Activated naive CD4-positive, alpha-beta T cell treated with Interleukin-2 at 50 U/mL for 16 hours (primary cell): ENCODE measurements at places on chromosomes 16 and 17.

DNA sequence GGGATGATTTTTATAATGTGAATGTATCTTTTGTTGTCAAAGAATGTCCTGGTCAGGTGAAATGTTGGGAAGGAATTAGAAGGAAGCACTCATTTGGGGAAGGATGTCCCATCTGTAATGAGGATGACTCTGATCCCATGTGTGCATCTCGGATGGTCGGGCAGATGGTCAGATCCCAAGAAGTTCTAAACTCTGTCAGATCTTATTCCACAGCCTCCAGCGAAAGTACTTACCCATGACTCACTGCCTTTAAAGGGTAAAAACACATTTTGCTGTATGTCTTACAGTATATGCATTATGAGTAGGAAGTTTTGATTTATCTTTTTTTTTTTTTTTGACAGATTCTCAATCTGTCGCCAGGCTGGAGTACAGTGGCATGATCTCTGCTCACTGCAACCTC is 548 bp upstream of the KRTAP4-11 start:
- DNase-seq = no peak

GRCh38 chr16:23914946-23915530 is 79.3 kb downstream of the PRKCB start:
- DNase-seq = no peak

DNA sequence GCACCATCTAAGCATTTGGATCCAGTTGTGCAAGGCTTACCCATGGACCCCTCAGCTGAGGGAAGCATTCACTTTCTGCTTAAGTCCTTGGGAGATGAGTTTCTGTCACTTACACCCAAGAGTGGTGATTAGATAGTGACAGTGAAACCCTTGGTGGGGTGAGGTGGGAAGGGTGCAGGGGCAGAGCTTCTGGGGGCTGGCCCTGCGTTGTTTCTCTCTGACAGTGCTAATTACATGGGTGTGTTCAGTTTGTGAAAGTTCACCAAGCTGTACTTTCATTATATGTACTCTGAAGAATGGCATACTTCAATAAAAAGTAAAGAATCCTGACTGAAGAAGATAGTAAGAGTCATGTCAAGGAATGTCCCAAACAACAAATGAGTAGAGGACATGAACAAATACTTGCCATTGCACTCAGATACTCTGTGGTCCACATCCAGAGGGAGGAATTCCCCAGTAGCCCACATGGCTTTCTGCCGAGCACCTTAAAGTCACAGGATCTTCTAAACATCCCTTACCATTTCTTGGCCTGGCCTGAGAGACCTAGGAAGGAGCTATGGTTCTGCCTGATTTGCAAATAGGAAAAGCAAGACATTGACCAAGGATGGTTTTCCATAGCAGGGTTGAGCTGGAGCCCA is 8.4 kb downstream of the CHST6 start:
- DNase-seq = no peak

- DNase-seq = no peak
Measured at GRCh38 chr16:80932708-80933095, 74.0 kb downstream of the CMC2 start.

DNA sequence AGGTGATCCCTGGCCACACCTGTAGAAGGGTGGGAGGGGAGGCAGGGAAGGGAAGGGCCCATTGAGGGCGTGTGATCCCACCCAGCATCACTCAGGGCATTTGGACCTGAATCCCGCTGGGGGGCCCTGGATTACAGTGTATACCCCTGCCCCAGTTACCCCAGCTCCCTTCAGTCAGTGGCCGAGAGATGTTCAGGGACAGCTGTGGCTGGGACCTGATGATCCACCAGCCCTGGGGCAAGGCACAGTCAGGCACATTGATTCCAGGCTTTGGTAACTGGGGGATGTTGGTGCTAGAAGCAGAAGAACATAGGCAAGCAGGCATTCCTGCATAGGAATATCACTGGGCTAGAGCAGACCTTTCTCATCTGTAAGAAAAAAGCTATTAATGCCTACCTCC is 170.3 kb downstream of the FOXL1 start:
- no peak for DNase-seq

DNA sequence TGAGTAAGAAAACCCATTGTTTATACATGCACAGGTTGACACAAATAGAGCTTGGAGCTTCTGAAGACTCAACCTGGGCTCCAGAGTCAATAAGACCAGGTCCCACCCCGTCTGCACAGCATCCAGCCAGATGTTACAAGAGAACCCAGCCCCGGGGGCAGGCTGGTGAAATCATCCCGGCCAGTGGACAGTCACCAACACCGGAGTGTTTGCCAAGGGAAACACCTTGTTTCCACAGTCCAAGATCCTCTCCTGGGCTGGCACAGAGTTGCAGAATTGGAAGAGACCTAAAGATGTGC is 90.3 kb downstream of the RAB11FIP4 start:
- no peak for DNase-seq

GRCh38 chr16:19396555-19397011 is 21.1 kb upstream of the TMC5 start:
- DNase-seq = no peak

DNA sequence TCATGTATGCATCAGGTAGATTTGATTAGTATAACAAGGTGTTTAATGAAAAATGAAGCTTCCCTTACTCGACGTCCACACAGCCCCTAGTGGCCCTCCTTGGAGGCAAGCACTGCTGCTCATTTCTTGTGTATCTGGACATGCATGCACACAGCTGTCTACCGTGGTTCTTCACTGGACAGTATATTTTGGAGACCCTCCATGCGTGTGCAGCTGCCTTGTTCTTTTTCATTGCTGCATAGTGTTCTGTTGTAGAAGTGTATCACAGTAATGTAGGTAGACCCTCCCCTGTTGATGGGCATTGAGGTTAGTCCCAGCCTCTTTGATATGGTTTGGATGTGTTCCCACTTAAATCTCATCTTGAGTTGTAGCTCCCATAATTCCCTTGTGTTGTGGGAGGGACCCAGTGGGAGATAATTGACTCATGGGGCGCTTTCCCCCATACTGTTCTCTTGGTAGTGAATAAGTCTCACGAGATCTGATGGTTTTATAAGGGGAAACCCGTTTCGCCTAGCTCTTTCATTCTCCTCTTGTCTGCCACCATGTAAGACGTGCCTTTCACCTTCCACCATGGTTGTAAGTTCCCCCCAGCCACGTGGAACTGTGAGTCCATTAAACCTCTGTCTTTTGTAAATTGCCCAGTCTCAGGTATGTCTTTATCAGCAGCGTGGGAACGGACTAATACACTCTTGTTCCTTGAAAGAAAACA is 6.3 kb downstream of the CMIP start:
- DNase-seq = no peak

- no peak for DNase-seq
Measured at GRCh38 chr16:84044118-84044488, 1.5 kb upstream of the SLC38A8 start.

DNA sequence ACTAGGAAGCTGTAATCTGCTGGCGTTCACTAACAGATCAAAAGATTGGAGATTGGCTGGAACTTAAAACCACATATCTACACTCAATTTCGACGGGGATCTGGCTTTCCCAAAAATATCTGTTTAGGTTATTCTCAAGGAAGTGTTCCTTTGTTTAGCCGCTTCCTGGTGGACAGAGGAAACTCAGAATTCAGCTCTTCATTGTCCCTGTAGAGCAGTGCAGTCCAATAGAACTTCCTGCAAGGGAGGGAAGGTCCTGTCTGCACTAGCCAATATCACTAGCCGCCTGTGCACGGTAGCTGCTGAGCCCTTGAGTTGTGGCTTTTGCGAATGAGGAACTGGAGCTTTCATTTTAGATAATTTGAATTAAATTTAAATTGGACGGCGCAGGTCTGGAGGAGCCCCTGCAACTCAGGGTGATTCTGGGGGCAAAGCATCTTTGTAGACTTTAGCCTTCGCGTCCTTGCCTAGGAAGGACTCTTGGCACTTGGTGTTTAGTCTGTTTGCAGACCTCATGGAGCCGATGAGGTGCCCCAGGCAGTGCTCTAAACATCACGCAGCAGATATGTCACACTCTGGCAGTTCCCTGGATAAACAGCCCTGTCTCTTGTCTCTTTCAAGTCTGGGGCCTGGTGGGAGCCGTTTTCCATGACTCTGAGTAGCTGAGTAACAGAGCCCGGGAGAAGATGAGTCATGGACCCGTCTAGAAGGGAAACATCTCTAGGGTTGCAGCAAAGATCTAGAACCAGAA is 122.2 kb downstream of the CCDC182 start:
- DNase-seq = no peak

DNA sequence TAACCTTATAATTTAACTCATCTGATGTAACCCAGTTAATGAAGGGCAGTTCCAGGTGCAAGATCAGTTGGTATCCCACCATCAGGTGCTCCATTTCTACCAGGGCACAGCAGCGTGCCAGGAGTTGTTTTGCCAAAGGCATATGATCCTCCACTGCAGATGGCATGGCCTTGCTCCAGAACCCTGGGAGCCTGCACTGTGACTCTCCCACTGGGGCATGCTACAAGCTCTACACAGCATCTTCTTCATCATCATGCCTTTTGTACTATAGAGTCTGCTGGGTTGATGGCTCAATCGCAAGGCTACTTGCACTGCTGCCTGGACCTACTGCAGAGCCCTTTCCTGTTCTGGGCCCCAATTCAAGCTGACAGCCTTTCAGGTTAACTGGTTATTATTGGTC is 11.3 kb upstream of the MAPT start:
- no peak for DNase-seq
